ENCODE measurements at places on chromosomes 13 and 19.

GRCh38 chr19:13060964-13061927 is 41.4 kb downstream of the LYL1 start:
- DNase-seq: peak; percentile 88

GRCh38 chr13:43767341-43767931 is 19.3 kb downstream of the ENOX1 start:
- DNase-seq: peak; percentile 44

DNA sequence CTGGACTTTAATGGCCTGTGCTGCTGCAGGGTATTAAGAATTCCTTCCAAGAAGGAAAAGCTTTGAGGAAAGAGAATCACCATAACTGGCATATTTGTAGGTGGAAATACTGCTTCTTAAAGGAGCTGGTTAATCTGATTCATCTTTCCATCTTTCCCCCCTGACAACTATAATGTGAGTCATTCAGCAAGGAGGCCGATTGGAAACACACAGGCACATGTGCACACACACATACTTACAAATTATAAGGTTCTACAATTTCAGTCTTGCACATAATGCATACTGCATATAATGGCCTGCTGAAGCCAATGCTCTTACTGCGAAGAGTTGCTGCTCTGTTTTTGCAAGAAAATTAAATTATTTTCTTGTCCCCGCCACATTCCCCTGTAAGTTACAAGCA is 78.8 kb upstream of the TPP2 start:
- DNase-seq: no peak

- DNase-seq: no peak
Measured at GRCh38 chr19:51750400-51751094, 1.1 kb downstream of the FPR1 start.

DNA sequence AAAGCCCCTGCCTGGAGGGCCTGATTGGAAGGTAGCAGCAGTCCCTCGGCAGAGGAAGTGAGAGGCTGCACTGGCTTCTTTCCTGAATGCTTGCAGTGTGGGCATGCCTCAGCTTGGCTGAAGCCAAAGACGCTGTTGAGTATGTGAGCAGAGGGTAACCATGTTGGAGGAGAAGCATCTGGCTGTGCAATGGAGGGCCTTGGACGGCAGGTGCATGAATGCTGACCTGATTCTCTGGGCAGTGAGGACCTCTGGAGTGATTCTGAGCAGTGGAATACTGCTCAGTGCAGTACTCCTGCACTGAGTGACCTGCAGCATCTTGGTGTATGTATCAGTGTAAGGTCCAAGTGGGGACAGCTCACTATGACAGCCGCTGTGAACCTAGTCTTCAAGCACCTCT is 46.9 kb downstream of the SOX1 start:
- DNase-seq: no peak

GRCh38 chr19:13906521-13906904 is 512 bp downstream of the CC2D1A start:
- no peak for DNase-seq

GRCh38 chr13:69820180-69820579 is 287.4 kb upstream of the ATXN8OS start:
- DNase-seq: no peak

DNA sequence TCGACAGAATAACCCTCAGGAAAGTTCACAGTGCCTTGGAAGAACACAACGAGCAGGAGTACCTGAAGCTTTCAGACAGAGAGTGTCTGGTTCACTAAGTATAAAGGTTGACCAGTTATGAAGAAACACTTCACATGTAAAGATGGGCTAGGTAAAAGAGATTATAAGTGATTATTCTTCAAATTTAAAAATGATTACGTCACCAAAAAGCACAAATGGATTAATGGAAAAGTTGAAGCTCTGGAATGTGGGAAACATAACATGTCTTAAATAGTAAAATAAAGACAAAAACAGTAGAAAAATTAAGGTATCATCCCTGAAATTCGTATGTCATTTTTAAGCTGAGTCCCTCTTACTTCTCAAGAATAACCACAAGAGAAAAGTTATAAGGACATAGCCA is 643.9 kb upstream of the KLF12 start:
- no peak for DNase-seq

- DNase-seq: no peak
Measured at GRCh38 chr19:33194886-33195644, 935 bp downstream of the LRP3 start.

DNA sequence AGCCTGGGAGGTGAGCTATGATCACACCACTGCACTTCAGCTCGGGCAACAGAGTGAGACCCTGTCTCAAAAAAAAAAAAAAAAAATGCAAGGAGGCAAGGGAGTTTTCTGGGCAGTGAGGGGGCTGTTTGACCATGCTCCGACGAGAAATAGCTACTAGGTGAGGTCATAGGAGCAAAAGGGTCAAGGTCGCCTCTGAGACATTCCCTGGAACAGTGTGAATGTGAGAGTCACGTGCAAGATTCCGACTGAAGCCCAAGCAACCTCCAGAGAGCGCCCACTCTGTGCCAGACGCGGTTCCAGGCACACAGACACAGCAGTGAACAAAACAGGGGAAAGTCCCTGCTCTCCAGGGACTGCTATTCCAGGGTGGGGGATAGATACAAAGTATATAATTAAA is 2.5 kb downstream of the ZNRF4 start:
- DNase-seq: no peak

DNA sequence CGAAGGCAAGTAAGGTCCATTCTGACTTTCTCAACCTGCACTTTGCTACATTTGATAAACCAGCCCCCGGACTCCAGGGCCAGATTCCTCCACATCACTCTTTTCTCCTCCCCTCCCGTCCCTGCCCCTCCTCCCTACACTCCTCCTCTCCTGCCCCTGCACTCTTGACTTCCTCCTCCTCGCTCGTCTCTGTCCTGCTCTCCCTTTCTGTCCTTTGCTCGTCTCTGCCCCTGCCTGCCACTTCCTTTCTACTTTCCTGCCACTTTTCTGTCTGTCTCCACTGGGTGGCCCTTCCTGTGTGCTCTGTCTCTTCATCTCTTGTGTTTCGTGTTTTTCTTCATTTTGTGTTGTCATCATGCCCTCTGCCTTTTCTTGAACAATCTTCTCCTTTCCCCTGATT is 7.0 kb downstream of the U2AF2 start:
- no peak for DNase-seq

- no peak for DNase-seq
Measured at GRCh38 chr13:37596805-37597204, 1.8 kb downstream of the POSTN start.

GRCh38 chr19:32219392-32219791 is 126.0 kb upstream of the ZNF507 start:
- DNase-seq: no peak

- peak; percentile 69 for DNase-seq
Measured at GRCh38 chr19:6738787-6739389, 592 bp upstream of the TRIP10 start.

DNA sequence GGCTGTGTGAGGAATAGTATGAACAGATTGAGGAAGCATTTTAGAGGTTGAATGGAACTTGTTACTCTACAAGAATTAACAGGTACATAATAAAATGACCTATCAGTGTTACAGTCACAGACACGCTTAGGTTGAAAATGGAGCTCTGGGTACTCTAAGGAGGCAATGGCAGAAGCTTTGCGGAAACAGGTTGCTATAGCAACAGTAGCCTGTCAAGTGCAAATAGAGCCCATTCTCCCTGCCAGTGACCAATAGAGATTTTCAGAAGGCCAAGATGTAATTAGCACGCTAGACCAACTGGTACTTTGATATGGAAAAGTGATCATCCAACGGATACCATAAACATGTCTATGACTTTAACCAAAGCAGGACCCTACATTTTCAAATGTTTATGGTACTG is 148.5 kb upstream of the FREM2 start:
- no peak for DNase-seq

DNA sequence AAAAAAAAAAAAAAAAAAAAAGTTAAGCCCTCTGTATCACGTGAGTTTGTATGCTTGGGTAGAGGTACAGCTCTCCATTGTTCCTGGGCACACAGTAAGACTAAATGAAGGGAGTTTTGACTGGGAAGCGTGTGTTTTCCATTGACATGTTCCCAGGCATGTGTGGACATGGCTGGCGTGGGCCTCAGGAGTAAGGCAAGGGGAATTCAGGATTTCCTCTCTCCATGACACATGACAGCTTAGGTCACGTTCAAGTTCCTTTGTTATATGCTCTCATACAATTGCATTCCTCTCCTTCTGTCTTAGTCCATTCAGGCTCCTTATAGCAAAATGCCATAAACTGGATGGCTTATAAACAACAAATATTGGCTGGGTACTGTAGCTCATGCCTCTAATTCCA is 17.1 kb upstream of the MAP3K10 start:
- DNase-seq: no peak

DNA sequence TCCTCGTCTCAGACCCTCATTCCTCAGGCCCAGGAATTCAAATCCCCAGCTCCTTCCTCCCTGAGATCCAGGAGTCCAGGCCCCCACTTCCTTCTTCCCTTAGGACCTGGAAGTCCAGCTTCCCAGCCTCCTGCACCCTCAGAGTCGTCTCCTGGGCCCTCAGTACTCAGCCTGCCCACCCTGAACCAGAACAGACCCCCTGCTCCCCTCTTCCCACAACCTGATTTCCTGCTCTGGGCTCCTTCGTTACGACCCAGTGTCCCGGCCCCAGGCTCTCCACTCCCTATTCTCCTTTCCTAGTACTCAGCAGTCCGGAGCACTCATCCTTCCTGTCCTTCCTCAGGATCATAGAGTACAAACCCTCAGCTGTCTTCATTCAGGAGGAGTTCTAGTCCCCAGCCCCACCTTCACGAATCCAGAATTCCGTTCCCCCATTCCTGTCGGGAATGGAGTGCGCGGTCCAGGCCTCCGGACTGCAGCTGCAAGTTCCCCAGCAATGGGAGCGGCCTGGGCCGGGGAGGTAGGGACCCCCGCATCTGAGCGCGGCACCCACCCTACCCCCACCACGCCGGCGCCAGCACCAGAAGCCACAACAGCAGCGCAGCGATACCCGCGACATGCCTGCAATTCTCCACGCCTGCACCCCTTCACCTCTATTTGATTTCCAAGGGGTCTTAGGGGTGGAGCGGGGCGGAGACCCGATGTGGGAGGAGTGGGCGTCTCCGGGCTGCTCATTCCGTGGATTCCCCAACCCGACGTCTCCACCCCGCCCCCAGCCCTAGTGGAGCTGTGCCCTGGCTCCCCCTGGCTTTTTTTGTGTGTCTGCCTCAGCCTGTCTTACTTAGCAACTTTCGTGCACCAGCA is 12.7 kb downstream of the EGLN2 start:
- peak; percentile 66 for DNase-seq

DNA sequence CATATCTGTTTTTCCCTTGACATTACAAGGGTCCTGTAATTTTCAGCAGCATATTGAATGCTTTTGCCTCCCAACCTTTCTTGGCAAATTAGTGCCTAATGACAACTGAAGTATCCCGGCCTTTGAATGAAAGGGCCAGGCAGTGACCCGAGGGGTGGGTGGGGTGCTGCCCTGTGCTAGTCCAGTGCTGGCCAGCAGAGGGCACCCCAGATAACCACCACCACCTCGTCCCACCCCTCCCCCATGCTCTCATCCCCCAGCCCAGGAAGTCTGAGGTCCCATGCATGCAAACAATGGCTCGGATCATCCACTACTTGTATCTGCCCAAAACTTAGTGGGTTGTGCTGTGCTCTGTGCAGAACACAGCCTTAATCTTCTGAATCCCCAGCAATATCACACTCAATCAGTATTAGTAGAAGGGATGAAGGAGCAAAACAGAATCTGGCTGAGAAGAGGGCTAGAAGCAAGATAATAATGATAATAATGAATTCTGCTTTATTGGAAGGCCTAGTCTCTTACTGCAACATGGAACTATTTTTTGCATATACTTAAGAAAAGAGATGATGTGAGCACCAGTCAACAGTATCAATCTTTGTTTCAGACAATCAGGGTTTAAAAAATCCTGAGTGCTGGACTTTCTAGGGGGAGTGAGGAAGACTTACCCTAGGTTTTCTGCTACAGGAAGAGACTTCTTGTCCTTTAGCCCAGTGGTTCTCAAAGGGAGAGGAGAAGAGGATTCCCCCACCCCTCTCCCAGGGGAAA is 3.8 kb downstream of the ATP12A start:
- peak; percentile 46 for DNase-seq

DNA sequence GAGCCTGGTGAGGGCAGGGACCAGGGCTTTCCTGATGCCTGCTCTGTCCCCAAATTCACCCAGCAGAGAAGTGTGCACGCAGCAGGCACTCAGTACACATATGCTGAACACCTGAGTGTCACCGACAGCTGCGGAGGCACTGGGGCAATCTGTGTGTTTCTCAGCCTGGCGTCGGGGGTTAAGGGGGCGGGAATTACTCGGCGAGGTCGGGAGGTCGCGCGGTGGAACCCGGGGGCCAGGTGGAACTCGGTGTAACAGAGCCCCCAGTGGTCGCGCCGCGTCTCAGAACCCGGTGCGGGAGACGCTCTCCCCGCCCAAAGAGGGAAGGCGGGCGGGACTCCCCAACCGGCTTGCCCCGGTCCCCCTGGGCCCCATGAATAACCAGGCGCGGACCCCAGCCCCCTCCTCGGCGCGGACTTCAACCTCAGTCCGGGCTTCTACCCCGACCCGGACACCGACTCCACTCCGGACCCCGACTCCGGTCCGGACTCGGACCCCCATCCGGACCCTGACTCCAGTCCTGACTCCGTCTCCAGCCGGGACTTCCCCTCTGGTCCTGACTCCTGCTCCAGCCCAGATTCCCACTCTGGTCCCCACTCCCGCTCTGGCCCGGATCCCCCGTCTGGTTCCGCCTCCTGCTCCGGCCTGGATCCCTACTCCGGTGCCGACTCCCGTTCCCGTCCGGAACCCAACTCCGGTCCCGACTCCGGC is at the start of gene SELENOV:
Gene SELENOV, plus strand, starts transcription at position 300 of the 711 bp plus-strand sequence. Its CDS starts 74 bp downstream, at position 374.
- peak; percentile 42 for DNase-seq

DNA sequence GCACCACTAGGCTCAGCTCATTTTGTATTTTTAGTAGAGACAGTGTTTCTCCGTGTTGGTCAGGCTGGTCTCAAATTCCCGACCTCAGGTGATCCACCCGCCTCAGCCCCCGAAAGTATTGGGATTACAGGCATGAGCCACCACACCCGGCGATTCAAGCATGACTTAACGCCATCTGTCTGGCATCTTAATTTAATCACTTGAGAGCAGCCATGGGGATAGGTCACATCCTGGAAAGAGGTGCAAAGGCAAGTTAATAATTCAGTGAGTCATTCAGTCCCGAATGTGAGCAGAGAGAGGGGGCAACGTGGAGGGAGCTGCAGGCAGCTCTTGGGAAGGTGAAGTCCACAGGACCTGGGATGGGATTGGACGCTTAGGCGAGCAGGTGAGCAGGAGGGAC is 31.7 kb upstream of the USP29 start:
- no peak for DNase-seq

Data from femur (tissue), 1 donor.